ENCODE measurements at places on chromosomes 6 and 20. TPM values are rescaled to one million over a fixed set of nuclear protein-coding genes. Genes with fewer than 3 reads are reported as not detected.

DNA sequence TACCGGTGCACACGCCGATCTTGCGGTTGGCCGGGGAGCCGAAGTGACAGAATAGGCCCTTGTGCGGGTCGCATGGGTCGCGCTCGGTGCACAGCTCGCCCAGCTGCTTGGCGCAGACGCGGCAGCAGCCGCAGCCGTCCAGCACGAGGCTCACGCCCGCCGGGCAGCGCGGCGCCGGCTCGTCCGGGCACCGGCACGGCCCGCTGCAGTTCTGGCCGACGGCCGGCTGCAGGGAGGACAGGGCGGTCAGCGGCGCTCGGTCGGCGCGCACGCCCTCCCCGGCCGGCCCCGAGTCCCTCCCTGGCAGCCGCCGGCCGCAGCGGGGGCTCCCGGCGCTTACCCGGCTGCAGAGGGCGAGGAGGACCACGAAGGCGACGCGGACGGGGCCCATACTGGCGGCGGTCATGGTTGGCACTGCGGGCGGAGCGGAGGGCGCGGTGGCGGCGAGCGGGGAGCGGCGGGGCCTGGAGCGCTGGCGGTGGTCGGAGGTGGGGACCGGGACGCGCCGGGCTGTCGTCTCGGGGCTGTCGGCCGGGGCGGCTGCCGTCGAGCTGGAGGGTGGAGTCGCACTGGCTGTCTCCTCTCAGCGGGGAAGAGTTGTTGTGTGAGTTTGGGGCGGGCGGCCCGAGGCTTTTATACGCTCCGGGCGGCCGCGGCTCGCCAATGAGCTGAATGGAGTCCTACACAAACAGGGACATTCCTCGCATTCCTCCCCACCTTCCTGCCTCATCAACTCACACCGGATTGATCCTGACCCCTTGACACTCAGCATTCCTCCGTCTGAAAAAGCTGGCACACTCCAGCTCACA is at the start of gene CCN2:
Gene CCN2 (minus strand): TSS at position 606 of the 809 bp plus-strand sequence. CDS start 200 bp downstream, at position 406.
- peak; percentile 70 for DNase-seq

GRCh38 chr20:23287354-23288190 is 63.0 kb upstream of the NXT1 start:
- no peak for DNase-seq

DNA sequence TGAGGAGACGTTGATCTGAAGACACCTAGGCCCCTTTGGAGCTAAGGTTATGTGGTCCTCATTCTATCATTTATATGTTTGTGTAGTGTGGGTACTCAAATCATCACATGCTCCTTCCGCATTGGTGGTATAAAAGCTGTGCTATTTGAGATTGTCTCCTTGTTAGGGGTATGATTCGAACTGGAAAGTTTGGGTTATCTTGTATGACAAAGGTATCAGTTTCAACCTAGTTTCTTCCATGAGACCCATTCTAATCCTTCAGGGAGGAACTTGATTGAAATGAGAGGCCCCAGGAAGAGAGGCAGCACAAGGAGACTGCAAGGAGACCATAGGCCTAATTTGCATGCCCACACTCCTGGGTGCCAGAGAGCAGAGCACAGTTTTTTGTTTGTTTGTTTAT is 104.2 kb upstream of the TIAM2 start:
- no peak for DNase-seq

DNA sequence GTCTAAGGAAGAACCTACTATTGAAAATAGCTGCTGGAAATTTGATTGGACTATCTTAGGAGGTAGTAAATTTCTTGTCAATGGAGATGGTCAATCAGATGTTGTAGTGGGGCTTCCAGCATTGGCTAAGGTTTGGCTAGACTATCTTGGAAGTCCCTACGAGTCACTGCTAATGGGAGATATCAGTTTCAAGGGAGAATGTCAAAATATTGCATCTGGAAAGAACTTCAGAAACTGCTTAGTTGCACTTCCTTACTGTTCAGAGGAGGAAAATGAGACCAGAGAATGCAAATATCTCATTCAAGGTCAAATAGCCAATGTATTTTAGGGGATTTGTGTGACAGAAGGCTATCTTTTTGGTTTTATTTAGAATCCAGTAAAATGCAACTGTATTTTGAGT is 53.5 kb upstream of the CCN2 start:
- DNase-seq, result no peak

GRCh38 chr20:24589815-24590177 is 120.4 kb downstream of the SYNDIG1 start:
- no peak for DNase-seq

GRCh38 chr6:90701146-90701781 is 114.4 kb upstream of the MAP3K7 start:
- DNase-seq, result no peak

GRCh38 chr20:32848846-32849245 is 9.9 kb upstream of the EFCAB8 start:
- no peak for DNase-seq

- no peak for DNase-seq
These were observed 54.0 kb downstream of the ASXL1 start for GRCh38 chr20:32411955-32412706.

DNA sequence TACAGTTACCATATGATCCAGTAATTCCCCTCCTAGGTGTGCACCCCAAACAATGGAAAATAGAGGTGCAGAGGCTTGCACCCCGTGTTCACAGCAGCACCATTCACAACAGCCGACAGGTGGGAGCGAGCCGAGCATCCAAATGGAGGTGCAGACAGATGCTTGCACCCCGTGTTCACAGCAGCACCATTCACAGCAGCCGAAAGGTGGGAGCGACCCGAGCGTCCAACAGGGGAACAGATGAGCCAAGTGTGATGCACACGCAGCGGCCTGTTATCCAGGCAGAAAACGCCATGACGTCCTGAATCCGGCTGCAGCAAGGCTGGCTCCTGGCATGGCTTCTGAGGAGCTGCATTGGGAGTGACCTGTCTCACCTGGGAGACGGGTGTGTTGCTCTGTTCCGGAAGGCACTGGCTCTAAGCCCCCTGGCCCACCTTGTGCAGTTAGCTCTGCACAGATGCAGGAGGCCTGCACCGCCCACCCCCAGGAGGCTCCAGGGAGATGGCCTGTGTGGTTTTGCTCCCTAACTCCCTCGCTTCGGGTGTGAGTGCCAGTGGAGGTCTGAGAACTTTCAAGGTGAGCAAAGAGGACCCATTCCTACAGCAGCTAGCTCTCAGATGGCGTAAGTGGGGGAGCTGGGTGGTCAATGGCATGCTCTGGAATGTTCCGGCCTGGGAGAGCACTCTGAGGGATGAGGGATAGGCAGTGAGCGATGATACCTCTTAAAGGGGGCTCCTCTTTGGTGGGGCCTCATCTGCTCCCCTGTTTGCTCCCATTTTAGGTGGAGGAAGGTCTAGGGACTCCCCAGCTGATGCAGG is 47.8 kb upstream of the FRMD1 start:
- no peak for DNase-seq

DNA sequence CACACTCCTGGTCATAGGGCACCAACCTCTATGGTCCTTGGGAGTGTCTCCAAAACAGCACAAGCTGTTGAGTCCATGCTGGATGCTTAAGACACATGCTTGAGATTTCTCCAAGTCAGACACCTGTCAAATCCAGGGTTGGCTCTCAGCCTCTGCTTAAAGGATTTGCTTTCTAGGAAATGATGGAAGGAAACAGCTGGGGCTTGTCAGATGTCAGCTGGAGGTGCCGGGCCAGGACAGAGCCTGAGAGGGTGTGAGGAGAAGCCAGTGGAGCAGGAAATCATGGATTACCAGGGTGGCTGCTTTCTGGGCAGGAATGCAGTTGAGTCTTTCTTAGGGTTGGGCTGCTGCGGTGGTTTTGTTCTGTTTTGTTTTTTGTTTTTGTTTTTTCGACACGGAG is 83.0 kb upstream of the FAM184A start:
- no peak for DNase-seq

- DNase-seq, result no peak
These were observed 1.5 kb downstream of the AGER start for GRCh38 chr6:32182555-32182981.

- peak; percentile 66 for DNase-seq
These were observed 17.1 kb upstream of the KLHL31 start for GRCh38 chr6:53682632-53683031.

- DNase-seq, result no peak
These were observed 9.0 kb upstream of the ZNF292 start for GRCh38 chr6:87146363-87146762.

DNA sequence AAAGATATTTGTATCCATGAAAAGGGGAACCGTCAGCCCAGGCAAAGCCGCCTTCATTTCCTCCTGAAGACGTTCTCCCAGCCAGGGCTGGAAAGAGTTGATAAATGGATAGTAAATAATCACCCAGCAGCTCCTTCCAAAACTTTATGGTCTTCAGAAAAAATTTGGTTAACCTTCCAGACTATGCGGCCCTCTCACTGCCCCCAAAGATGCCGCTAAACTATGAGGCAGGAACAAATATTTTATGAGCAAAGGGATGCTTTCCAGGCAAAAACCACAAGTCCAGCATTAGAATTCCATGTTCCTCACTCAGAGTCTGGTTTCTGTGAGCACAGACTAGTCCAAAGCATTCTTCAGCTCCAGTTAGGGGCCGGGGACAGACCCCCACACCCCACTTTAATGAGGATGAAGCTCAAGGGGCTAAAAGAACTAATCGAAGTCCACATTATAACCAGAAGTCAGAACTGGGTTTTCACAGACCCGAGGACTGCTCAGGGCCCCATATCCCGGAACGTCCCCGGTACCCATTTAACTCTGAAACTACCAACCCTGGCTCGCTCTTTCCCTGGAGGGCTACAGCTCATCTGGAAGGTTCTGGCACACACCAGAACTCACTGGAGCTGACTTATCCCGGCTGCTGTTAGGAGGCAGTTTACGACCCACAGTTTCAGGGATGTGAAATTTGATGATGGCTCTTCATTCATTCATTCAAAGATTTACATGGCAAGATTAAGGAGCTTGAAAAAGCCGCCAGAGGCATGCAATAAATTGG is 29.4 kb downstream of the BMP7 start:
- DNase-seq, result no peak

GRCh38 chr6:125802943-125803377 is 12.2 kb downstream of the NCOA7 start:
- no peak for DNase-seq

DNA sequence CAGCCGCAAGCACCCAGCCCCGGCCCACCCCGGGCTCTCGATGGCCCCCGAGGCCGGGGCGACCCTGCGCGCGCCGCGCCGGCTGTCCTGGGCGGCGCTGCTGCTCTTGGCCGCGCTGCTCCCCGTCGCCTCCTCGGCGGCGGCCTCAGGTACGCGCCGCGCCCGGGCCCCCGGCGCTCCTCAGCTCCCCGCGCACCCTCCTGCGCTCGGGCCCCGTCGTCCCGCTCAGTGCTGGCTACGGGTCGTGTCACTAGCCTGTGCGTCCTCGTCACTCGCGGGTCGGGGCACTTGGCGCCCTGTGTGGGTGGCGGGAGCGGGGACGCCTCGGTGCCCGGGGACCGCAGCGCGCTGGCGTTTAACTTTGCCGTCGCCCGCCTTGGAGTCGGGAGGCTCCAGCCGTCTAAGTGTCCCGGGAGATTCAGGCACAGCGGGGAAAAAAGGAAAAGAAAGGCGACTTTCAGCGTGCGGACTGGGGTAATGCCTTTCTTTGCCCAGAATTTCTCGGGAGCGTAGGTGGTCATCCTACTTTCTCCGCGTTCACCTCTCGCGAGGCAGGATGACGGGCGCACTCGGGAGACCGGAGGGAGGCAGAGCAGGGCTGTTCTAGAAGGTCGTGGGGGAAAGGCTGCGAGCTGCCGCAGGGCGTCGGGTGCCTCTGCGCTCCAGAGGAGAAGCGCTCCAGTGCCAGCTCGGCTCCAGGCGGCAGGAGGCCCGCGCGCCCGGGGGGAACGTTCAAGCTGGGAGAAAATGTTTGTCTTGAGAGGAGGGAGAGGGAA is 545 bp downstream of the FNDC1 start:
- no peak for DNase-seq

GRCh38 chr6:166494757-166495486 is 91.6 kb downstream of the RAMACL start:
- no peak for DNase-seq

DNA sequence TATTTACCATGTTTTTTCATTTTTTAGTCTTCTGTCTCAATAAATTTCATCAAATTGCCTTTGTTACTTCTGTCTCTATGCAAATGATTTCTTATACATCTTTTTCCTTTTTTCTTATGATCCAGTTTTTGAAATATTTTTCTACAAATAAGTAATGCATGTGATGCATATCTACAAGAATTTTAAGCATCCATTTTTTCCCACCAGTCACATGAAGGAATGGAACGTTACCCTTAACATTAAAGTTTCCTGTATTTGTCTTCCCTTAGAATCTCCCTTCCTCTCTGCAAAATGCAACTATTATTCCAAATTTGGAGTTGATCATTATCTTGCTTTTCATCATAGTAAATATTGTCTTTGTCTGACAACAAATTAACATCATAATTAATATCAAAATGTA is 35.5 kb downstream of the PSMB9 start:
- no peak for DNase-seq

DNA sequence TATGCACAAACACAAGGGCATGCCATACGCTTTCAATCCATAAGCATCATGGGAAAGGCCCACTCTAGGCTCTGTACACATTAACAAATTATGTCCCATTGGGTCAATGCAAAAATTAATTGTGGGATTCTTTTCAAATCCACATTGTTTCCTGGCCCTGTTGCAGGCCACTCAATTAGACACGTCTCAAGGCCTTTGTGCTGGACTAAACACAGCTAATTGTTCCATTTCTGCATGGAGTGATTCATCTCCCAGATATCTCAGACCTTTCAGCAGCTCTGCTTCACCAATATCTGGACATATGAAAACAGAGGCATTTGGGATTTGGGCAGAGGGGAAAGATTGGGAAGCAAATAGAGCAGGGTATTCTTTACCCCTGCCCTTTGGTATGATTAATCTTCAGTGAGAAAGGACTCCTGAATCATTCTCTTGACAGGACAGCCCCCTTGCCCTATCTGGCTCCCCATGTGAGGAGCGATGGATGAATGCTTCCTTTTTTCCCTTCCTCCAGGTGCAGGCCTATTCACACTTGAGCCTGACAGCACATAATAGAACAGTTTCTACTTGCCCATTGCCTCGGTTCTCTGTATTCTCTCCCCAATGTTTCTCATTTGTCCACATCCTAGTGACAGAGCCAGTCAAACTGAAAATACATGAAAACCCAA is 547.6 kb downstream of the HAO1 start:
- DNase-seq, result no peak

GRCh38 chr6:98844244-98845210 is 10.2 kb downstream of the POU3F2 start:
- DNase-seq, result no peak

DNA sequence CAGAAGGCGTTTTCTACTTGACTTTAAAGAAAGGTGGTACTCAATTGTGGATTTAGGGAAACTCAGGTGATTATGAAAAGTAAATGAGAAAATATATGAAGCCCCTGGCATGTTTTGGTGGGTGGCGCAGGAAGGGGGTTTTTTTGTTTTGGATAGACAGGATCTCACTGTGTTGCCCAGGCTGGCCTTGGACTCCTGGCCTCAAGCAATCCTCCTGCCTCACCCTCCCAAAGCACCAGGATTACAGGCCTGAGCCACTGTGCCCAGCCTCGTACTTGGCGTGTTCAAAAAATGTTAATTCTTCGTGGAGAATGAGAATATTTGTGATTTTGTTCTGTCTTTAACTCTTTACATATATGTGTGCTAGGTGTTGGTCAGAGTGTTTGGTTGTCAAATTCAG is 32.1 kb upstream of the C20orf144 start:
- no peak for DNase-seq

The CCDC170 gene
- total RNA-seq, result not detected

The CAP2 gene
- 5.3 TPM for total RNA-seq

The PACRG gene
- total RNA-seq, result not detected

The PNLDC1 gene
- not detected for total RNA-seq

The TBXT gene
- total RNA-seq, result 2.2 TPM

The SSTR4 gene
- total RNA-seq, result not detected

The CLVS2 gene
- total RNA-seq, result not detected

The RIPPLY2 gene
- total RNA-seq, result not detected

The PTK6 gene
- total RNA-seq, result not detected

The MRPS10 gene
- 57.7 TPM for total RNA-seq

The POU3F2 gene
- not detected for total RNA-seq
